CD14-positive monocyte (primary cell): ENCODE measurements at places on chromosomes 2 and 18.

DNA sequence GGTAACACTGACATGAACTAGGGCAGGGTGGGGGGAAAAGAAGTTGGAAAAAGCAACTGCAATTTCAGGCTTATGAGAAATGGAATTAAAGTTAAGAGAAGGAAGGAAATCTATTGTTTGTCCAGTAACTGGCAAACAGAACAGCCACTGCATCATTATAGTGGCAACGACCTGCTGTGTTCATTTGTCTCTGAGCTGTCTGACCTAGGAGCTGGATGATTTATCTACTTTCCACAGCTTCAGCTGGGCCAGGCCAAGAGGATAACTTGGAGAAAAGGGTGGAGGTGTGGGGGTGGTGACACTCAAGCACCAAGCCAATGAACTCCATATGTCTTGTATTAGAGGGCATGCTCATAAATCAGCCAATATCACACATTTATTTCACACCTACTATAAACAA lies 291.5 kb upstream of the KLHL29 start:
- DNase-seq: no peak

GRCh38 chr2:129636692-129637091 lies 342.8 kb upstream of the RAB6C start:
- no peak for DNase-seq

DNA sequence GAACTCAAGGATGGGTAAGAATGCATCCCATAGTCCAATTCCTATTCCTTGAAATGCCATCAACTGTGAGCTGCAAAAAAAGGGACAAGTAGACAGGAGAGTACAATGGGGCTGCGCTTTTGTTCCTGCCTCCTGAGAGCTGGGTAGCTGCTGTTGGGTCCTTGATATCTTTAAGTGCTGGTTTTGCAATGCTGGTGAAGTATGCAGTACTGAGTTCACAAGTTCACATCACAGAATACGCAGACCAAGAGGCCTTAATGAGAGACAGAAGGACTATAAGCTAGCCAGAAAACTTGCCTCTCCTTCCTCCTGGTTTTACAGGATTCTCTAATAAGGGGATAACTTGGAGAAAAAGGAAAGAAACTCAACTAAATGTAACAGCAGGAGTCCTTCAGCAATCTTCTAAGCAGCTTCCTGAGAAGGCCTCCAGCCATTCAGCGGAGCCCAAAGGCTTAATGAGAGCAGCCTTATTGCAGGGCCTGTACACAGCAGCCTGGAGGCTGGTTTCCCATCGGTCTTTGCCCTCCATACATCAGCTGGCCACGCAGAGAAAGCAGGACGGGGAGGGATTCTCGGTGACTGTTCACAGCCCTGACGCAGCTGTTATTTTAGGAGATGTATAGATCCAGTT lies 293.1 kb downstream of the CDCA7 start:
- no peak for DNase-seq

- DNase-seq: peak; percentile 58
These were observed 37.2 kb upstream of the SNED1 start for GRCh38 chr2:240960971-240961876.

DNA sequence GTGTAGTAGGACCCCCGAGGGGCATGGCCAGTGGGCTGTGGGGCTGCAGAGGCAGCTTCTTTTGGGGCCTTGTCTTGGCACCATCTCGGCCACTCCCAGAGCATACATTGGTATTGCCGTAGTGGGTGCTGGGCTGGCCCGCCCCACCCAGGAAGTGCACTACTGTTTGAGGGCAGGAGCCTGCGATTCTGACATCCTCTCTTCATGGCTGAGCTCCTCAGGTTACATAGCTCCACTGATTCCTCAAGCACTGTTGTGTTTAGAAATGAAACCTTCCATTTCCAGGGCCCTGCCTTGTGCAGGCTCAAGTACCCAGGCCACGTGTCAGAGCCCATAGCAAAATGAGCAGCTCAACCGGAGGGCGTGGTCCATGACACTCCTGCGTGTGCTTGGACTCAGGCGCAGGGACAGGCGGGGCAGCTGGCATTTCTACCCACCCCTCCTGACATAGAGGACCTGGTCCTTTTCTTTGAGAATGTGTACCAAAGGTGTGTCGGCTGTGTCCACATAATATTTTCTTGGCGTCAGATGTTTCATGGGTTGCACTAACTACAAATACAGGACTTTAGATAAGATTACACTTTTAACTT lies 67.9 kb downstream of the DGKD start:
- DNase-seq: no peak

DNA sequence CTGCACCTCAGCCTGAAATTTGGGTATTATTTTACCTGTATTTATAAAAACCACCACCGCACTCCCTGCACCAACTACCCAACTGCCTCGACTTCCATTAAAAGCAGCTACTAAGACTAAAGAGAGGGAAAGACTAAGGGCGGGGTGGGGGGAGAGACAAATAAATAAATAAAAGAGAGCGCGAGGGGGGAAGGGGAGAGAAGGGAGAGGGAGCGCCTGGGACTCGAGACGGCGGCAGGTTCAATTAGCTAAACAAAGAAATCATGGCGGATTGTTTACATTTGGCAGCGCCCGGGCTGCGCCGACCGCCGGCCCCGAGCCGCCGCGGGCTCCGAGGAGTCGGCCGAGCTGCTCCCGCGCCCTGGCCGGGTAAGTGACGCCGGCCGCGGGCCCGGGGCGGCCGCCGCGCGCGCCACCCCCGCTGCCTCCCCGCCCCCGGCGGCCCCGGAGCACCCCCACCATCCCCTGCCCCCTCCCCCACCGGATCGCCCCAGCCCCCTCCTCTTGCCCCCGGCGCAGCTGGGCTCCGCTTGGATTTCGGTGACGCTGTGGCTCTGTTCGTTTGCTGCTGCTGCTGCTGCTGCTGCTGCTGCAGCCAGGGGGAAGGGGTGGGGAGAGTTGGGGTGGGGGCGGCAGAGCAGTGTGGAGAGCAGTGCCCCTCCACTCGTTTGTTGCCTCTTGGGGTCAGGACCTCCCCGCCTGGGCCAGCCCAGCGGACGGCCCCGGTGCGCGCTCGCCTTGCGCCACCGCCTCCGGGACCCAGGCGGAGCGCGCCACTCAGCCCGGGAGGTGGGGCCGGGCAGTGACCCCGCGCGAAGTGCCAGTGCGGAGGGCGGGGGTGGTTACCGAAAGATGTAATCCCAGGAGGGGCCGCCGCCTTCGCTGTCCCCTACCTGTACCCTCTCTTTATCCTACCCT lies 187.2 kb upstream of the FANCL start:
- DNase-seq: no peak

DNA sequence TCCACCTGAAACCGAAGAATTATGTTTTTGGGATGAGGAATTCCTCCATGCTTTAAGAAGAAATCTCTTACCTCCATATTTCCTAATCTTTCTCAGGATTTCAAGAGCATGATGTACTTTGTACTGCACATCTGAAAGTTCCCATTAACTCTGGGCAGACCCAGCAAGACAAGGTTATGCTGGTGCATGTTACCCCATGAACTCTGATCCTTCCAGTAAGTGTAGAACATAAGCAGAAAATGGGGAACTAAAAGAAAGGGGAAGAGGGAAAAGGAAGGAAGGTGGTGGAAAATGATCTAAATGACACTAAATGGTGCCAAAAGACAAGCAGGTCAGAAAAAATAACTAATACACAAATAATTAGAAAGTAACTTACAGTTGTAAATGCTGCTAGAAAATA lies 50.7 kb downstream of the STRN start:
- peak; percentile 21 for DNase-seq

DNA sequence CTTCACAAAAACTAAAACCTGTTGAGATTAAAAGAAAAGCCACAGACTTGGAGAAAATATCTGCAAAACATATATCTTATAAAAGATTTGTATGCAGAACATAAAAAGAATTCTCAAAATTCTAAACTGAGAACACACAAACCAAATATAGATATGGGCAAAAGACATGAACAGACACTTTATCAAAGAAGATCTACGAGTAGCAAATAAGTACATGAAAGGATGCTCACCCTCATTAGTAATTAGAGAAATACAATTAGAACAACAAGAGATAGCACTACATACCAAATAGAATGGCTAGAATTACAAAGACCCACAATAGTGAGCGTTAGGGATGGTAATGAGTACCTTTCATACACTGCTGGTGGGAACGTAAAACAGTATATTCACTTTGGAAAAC lies 63.9 kb upstream of the ZNF397 start:
- no peak for DNase-seq

- DNase-seq: no peak
These were observed 37.6 kb downstream of the SMAD7 start for GRCh38 chr18:48913201-48913600.
